ENCODE measurements at places on chromosomes 3 and 15.

DNA sequence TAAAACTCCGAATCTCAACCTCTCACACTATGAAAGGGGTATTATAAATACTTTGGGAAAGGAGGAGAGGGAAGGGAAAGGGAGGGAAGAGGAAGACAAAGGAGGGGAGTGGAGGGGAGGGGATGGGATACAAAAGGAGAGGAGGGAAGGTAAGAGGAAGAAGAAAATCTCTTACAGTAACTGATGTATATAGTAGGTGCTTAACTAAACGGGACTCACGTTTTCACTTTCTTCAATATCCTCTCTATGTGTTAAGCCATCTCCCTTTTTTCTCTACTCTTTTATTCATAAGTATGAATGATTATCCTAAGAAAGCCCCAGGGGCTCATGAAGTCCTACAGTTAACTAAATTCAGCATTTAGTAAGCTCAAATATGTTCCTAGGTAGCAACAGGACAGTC is 729.6 kb upstream of the NR2F2 start:
- DNase-seq: no peak

DNA sequence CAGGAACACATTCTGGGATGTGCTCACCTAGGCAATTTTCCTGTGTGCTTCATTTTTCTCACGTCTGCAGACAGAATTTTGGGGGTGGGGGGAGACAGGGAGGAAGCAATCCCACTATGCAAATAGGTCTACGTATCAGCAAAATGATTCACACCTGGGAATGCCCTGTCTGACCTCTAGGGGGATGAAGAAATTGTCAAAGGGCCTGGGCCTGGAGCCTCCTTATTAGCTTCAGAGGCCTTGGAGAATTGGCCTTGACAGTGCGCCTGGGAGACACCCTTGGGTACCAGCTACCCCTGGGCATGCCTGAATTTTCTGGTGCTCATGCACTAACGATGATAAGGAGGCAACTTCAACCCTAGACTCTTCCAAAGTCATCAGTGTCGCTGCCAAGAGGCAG is 207.5 kb downstream of the CADPS start:
- no peak for DNase-seq

DNA sequence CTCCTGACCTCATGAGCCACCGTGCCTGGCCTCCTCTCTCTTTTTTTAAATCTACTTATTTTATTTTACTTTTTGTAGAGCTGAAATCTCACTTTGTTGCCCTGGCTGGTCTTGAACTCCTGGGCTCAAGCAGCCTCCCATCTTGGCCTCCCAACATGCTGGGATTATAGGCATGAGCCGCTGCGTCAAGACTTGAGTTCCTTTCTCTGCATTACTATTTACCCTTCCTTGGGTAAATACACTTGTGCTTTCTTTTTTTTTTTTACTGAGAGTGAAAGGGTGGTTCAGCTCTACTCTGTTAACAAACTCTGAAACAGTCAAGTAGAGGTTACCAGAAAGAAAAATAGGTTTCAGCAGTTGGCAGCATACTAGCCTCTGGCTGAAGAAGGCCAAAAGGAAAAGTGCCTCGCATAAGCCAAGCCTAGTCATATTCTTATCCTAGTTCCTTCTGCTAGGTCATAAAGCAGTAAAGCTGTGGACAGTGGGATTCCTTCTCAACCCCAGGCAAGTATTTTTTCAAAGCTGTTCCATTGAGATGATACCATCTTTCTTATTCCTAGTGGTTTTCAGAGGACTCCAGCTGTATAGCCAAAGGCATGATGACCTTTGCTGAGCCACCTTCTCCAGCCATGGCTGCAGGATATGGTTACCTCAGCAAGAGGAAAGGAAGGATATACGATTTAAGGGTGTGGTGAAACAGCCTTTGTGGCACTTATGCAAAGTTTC is 135.1 kb downstream of the RBPMS2 start:
- DNase-seq: no peak

GRCh38 chr15:94242257-94242656 is 10.9 kb downstream of the MCTP2 start:
- DNase-seq: no peak

- no peak for DNase-seq
Measured at GRCh38 chr3:73604451-73604850, 20.3 kb downstream of the PDZRN3 start.

- no peak for DNase-seq
Measured at GRCh38 chr3:177817751-177818150, 620.5 kb upstream of the TBL1XR1 start.

DNA sequence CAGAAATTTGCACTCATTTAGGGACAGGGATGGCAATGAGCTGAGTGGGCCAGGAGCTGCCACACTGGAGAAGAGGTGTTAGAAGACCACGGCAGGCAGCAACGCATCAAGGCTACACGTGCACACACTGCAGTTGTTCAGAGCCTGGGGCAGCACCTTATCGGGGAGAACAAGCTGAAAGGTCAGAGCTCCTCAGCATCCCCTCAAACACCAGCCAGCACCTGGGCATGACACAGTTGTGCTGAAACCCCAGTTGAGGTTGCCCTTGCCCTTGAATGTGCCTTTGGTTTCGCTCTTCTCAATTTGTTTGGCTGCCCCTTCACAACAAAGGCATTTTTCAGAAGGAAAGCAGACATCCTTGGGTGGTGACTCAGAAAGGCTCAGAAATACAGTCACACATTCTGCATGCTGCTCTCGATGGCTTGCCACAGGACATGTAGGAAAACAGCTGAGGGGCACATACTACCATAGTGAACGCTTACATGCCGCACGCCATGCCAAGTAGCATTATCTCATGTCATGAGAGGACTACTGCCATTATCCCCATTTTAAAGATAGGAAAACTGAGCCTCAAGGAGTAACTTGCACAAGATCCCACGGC is 57.6 kb downstream of the ST8SIA2 start:
- DNase-seq: no peak

DNA sequence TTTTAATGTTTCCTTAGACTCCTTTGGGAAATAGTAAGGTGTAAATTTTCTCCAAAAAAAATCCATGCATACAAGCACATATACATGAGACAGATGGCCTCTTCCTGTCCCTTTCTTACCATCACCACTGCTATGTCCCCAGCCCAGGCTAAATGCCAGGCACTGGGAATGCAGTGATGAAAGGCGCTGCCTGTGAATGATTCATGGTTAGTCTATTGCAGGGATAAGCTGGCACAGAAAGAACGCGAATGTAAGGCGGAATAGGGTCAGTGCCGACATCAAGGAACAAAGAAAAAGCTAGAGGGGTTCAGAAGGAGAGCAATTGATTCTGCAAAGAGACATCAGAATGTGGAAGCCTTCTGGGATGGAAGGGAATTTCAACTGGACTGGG is 36.2 kb upstream of the CFAP161 start:
- no peak for DNase-seq

- DNase-seq: no peak
Measured at GRCh38 chr15:69794645-69795469, 302.9 kb downstream of the TLE3 start.

DNA sequence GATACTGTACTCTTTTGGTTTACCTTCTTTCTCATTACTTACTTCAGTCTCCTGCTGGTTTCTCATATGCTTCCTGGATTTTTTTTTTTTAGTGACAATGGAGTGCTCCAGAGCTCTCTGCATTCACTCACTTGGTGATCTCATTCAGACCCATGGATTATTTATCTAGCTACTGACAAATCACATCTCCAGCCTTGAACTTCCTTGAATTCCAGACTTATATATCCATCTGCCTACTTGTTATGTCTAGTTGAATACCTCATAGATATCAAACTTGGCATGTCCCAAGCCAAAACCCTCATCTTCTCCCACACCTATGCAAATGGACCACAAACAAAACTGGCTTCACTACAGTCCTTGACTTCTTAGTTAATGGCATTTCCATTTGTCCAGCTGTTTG is 234.7 kb upstream of the ZPLD1 start:
- no peak for DNase-seq

- DNase-seq: no peak
Measured at GRCh38 chr15:39397883-39398282, 183.0 kb upstream of the THBS1 start.

DNA sequence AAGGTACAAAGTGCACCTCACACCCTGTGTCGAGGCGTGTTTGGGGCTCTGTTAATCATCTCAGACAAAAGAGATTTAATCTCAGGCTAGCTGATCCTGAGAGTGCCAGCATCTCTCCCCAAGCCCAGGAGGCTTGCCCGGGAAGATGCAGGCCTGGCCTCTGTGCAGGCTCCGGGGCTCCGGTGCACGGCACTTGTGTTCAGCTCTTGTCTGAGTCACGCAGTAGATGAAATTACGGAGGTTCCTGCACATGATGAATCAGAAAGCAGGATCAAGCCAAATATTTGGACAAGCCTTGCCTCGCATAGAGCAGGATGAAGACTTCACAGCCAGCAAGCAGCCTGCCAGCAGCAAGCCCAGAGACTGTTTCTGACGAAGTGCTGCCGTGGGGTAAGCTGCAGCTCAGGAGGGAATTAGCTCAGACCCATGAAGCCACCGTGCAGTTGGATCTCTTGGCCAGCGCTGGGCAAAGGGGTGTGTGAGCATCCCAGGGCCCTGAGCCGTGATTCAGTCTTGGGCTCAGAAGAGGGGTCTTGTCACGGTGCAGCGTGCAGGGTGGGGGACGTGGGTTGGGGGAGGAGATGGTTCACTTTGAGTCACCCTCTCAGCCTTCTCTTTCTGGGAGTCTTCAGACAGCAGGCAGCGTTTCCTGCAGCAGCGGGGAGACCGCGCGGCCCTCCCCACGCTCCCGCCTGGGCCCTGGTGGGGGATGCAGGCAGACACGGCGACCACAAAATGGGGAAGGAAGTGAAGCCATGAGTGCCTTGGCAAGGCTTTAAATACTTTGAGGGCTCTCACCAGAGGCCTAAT is 89.2 kb upstream of the MEF2A start:
- no peak for DNase-seq

- peak; percentile 19 for DNase-seq
Measured at GRCh38 chr3:122572940-122573412, 4.5 kb upstream of the PARP15 start.

GRCh38 chr15:63497642-63498467 is 6.5 kb upstream of the USP3 start:
- peak; percentile 85 for DNase-seq

DNA sequence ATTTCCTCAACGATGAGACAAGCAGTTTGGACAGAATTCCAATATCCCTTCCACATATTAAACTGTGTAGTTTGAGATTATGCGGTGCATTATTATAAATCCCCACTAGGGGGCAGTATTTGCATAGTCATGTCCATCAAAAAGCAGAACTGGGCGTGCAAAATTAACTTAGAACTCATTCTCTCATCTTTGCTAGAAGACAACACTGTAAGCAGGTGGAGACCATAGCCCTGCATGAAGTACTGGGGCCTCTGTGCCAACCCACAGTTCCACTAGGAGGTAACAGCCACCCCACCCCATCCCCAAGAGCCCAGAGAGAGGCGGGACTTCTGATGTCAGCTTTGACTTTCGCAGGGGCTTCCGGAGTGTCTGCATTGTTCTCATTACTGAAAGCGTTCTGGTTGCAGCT is 106.6 kb upstream of the TMC3 start:
- no peak for DNase-seq

DNA sequence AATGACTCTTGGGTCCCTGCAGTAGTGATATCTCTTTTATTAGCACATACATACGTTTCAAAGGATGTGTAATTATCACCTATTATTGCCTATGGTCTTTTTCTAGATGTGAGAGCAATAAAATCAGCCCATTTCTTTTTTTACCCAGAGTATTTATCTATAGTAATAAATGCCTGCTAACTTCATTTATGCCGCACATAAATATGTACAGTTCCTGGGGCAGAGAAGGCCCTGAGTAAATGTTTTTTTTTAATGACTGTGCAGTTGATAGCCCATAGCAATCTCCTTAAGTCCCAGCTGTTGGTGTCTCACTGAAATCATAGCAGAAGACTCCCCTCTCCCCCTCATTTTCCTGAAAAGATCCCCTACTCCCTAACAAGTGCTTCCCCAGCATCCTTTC is 16.7 kb downstream of the RAB8B start:
- DNase-seq: no peak

- DNase-seq: no peak
Measured at GRCh38 chr15:66879531-66880368, 177.7 kb downstream of the SMAD6 start.

DNA sequence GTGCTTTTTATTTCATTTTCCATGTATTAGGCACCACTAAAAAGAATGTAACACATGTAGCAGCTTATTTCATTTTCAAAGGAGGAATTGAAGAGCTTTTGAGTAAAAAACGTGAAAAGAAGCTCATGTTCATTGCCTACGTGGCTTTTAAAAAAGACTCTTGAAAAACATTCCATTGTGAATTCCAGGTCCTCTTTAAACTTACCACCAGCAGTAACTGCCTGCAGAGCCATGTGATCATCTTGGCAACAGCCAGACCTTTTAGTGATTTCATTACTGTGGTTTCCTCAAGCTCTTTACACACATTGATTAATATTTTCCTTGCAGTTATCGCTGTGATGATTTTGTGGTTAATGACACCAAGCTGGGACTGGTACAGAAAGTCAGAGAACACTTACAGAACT is 43.8 kb upstream of the FBXL22 start:
- DNase-seq: peak; percentile 9

DNA sequence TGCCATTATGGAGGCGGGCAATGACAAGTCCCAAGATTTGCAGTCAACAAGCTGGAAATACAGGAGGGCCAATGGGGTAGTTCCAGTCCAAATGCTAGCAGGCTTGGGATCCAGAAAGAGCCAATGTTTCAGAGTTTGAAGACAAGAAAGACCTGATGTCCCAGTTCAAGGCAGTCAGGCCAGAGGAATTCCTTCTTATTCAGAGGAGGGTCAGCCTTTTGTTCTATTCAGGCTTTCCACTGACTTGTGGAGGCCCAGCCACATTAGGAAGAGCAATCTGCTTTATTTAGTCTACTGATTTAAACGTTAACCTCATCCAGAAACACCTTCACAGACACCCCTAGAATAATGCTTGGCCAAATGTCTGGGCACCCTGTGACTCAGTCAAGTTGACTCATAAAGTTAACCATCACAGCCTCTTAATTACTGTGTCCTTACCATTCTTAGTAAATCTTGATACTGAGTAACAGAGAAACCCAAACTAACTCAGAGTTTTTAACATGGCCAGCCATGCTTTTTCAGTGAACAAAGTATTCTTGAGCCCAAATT is 50.9 kb upstream of the NPHP3 start:
- DNase-seq: no peak

GRCh38 chr3:73070675-73071575 is 9.5 kb downstream of the EBLN2 start:
- no peak for DNase-seq

- DNase-seq: no peak
Measured at GRCh38 chr3:13687517-13687943, 138.6 kb downstream of the FBLN2 start.
